ENCODE measurements at places on chromosomes 12 and 14.

DNA sequence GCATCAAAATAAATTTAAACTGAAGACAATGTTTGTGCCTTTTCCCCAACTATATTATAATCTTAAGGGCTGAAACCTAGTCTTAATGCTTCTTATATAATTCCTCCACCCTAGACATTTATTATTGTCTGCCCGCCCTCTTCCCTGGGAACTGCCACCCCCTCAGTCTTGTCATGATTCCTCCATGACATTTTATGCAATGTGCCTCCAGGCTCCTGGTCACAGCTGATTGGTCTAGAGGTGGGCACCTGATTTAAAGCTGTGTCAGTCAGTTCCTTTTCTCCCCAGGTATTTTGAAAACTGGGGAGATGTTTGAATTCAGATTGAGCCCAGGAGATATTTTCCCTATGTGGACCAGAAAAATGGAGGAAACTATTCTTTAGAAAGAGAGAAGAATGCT, 401.4 kb downstream of the PCNX1 start:
- DNase-seq: no peak

GRCh38 chr12:69851976-69852375, 26.9 kb downstream of the MYRFL start:
- no peak for DNase-seq

GRCh38 chr12:111780166-111780565, 13.4 kb downstream of the ALDH2 start:
- no peak for DNase-seq

GRCh38 chr12:46664761-46665287, 161.0 kb downstream of the SLC38A4 start:
- DNase-seq: no peak

- no peak for DNase-seq
Measured at GRCh38 chr12:45260104-45260815, 44.4 kb downstream of the ANO6 start.

DNA sequence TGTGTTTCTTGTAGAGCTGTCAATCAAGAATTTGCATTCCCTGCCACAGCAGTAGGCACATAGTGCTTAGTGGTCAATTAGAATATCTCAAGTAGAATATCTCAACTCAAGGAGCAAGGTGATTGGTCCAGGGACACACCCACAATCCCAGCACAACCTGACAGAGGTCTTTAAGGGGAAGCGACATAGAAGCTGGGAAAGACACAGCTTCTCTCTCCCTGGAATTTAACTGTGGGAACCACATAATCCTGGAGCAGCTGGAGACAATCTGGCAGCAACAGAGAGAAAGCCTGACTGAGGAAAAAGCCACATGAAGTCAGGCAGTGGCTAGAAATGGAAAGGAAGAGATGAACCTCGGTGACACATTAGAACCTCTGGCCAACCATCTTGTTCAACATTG, 85.7 kb upstream of the LMO3 start:
- no peak for DNase-seq

- DNase-seq: no peak
Measured at GRCh38 chr14:48430805-48431204, 755.4 kb upstream of the MDGA2 start.

- no peak for DNase-seq
Measured at GRCh38 chr12:966724-967123, 17.2 kb upstream of the RAD52 start.

- DNase-seq: no peak
Measured at GRCh38 chr14:92103363-92103989, 2.9 kb downstream of the ATXN3 start.

DNA sequence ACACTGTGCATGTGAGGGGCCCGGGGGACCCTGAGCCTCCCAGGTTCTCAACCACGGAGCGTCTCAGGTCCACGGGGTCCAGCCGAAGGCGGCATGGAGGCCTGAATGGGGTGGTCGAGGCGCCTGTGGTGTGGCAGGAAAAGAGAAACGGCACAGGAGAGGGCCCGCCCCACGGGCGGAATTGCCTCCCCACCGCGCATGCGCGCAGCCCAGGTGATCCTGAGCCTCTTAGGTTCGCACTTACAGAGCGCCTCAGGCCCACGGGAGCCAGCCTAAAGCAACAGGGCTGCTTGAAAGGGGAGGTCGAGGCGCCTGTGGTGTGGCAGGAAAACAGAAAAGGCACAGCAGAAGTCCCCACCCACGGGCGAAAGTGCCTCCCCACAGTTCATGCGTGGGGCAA, 311.0 kb downstream of the ALG10 start:
- DNase-seq: no peak

DNA sequence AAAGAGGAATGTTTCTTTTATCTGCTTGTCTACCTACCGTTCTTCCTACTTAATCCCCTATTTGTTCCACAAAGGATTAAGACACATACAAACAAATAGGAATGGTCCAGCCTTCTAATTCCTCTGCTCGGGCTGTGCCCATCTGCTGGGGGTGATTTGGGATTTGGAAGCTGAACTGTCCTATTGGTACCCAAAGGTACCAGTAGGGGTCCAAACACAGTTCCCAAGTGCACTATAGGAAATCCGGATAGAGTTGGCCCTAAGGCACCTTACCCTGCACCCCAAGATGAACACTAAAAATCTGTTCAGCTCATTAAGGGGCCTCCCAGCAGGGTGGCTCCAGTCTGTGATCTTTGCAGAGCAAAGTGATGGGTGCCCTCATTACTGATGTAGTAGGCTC, 566.9 kb downstream of the NRXN3 start:
- DNase-seq: no peak

DNA sequence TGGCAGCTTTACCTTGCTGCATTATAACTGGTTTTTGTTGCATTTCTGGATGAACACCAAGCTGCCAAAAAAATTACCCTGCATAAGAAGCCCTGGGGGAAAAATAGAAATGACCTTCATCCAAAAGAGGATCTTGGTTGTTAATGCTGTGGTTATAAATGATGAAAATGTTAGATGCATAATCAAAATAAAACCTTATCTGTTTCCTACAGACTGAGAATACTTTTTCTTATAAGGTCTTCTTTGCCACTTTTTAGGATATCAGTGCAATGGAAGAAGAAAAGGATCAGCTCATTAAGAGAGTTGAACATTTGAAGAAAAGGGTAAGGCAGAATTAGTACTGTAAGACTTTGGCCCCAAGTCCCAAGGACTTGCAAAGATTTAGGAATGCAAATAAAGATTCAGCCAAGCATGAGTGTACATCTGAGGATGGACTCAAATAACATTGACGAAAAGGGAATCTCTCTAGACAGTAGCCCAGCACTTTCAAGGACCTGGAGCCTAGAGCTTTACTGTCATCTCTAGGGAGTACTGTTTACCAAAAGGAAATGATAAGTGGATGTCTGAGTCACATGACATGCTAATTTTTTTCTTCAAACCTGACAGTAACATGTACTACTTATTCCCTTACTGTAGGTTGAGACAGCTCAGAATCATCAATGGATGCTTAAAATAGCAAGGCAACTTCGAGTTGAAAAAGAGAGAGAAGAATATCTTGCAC, 10.7 kb downstream of the IFT81 start:
- DNase-seq: no peak

All from right cardiac atrium (tissue), 5 donors.